ENCODE measurements at places on chromosomes 12 and 14. TPM values are rescaled to one million over a fixed set of nuclear protein-coding genes. Genes with fewer than 3 reads are reported as not detected.

TSPAN19 gene
- not detected for total RNA-seq

OR6C74 gene
- total RNA-seq, result not detected

CDKN1B gene
- 100.0 TPM for total RNA-seq

DAO gene
- total RNA-seq, result not detected

- DNase-seq, result no peak
Observed at GRCh38 chr14:102320033-102320660, 601 bp downstream of the ZNF839 start.

GRCh38 chr12:70365648-70366518, at the start of gene KCNMB4:
KCNMB4 (plus strand) TSS chr12:70366290; CDS start chr12:70366735, 445 bp downstream.
- DNase-seq, result peak; percentile 57

DNA sequence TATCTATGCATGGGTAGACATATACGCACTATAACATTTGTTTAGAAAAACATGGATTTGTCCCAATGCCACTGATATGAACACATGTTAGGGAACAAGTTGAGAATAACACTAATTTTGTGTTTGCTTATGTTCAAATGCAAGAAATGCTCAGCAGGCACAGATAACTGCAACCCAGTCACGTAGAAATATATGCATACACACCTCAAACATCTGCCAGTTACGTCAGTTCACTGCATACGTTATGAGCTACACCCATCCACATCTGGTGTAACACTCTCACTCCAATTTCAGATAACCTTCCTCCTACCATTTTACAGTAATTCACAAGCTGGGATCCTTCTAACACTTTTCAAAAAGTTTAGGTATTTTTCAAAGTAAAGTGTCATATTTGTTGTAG, 10.7 kb downstream of the PAWR start:
- no peak for DNase-seq

DNA sequence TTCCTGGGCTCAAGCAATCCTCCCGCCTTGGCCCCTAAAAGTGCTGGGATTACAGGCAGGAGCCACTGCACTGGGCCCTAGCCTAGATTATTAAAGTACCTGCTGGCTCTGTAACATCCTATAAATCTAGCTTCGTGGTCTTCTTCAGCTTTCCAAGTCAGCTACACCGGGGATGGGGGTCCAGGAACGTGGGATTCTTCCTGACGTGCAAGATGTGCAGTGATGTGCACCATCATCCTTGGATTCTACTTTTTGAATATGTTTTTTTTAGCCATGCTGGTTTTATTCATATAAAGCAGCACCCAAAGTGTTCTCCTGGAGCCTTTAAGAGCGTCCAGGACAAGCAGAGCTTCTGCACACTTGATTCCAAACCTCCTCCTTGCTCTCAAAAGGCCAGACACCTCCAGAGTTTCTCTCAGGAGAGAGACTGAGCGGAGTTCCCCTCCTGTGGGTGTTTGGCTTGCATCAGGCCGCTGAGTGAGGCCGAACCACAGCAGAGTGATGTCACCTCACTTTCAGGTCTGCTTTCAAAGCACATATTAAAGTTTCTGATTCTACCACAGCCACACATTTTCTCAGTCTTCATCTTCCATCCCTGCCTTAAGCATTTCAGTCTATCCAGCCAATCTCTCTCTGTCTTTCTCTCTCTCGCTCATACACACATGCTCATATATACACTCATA, 33.4 kb downstream of the VCPKMT start:
- no peak for DNase-seq

DNA sequence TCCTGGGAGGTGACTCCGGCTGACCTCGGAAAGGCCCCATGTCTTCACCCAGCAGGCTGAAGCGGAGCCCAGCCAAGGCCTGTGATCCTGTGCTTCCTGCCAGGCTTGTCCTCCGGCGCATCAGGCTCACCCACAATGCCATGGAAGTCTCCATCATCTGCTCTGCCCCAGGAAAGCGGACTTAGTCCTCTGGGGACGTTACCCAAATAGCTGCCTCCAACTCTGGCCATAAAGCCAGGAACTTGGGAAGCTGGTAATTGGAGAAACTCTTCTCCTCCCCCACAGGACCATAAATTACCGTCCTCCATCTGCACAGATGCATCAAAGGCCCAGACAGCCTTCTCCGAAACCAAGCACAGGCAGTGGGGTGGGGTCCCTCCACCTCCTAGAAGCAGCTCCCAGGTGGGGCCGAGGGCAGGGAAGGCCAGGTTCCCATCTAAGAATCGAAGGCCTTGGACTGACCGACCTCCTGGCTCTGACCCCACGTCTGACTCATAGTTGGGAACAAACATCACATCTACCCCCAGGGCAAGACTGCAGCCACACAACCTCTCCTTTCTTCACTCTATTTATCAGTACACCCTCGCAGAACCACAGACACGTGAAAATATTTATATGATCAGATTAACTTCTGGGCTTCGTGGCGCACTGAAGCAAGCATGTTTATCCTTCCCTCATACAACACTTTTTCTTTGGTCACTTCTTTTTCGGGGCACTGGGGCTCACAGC, 56.4 kb downstream of the PITPNM2 start:
- peak; percentile 81 for DNase-seq

- no peak for DNase-seq
Observed at GRCh38 chr14:34766060-34766459, 51.7 kb upstream of the CFL2 start.

- no peak for DNase-seq
Observed at GRCh38 chr12:72144553-72144952, 127.6 kb upstream of the TRHDE start.

DNA sequence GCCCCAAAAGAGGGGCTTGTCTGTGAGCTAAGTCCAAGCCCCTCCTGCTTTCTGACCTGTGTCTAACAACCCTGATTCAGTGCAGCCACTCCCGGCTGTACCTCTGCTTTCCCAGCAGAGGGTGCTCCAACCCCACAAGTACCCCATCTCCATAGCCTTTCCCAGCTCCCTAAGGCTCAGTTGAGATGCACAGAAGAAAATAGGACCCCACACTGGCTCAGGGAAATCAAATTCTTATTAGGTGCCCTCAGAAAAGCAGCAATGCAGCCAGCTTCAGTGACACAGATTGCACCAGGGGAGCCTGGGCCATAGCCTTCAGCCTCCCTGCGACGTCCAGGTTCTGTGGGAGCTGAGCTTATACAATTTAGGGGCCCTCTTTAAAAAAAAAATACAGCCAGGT, 49.9 kb downstream of the LRRC74A start:
- DNase-seq, result peak; percentile 43

GRCh38 chr12:25115677-25116076, 79.3 kb downstream of the DNAI7 start:
- DNase-seq, result no peak

DNA sequence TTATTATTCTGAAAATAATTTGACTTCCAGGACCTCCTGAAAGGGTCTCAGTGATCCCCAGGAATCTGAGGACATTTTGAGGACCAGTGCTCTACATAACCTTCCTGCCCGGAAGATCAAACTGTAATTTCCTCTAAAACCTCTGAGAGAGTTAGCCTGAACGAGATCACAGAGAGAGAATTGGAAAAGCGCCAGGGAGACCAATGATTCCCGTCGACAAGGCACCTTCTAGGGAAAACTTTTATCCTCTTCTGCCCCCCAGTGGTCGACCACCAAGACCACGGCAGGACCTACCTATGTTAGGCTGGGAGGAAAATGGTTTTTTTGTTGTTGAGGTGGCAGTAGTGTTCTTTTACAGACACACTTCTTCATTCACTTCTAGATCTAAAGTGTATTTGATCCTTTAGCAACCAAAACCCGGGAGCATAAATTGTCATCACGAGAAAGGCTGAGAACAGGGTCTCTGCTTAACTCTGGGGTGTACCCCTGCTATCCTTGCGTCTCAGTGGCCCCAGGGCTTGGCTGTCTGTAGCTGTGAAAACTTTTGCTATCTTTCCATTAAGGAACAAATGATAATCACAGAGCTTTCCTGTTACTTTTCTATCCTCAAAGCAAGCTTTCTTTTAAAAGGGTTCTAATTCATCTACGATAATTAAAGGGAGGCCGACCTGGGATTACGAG, 62.9 kb upstream of the NID2 start:
- DNase-seq, result peak; percentile 19

DNA sequence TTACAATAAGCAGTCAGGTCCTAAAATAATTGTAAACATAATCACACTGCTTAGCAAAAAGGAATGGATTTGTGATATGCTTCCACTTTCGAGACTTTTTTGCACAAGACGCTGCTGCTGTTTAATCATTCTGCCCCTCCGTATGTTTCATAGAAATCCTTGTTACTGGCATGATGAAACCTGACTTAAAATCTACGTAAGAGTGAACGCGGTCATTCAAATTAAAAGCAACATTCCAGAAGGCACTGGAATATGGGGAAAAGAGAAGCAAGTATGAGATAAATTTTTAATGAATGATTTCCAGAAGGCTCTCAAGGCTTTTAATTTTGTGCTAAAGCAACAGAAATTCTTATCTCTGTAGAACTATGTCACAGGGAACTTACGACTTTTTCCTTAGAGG, 1.1 kb downstream of the CNIH1 start:
- DNase-seq, result no peak

DNA sequence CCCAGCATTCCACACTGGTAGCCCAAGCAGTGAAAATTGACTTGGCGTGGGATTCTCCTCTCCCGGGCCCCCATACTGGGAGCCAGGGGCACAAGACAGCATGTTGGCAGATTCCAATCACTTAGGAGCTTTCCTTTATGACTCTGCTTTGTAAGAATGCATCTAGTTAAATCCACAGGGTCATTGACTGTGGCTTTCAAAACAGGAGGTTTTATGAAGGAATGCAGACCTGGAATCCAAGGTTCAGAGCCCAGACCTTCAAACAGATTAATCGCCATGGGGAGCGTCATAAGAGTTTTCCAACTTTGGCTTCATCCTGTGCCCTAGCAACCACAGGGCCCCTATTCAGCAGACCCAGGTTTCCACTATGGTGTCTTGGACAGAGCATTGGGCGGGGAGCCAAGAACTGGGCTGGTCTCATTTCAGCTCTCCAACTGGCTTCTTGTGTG, 76.4 kb upstream of the RMST start:
- no peak for DNase-seq

DNA sequence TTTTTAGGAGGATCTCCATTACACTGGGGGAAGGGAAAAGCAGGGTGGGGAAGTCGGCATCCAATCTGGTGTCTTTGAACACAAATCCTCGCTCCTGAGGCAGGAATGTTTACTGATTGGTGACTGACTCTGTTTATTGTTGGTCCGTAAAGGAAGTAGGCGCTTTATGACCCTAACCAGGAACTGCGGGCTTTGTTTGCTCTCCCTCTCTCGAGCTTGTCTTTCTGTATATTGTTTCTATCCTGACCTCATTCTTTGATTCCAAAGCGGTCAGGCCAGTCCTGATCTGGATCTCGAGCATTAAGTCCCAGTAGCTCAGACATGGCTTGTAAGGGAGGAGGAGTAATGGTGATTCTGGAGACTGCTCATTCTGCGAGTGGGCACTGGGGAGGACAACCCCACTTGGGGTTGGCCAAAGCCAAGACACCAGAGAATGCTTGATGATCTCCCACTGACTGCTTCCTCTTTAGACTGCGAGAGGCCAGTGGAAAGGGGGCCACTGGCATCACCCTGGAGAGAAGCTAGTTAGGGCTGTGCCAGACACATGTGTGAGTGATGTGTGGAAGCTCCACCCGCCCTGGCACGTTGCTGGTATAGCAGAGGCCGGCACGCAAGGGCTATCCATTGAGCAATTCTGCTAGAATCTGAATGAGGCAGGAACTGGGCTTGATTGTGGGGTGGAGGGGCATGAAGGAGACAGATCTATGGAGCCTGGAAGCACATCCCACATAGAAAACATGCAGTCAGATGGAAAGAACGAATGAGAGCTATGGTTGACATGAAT, 194.6 kb downstream of the PAX9 start:
- peak; percentile 20 for DNase-seq

- DNase-seq, result no peak
Observed at GRCh38 chr12:3631759-3632158, 121.2 kb downstream of the CRACR2A start.

Measured in breast epithelium (tissue), 4 donors.